ENCODE measurements at places on chromosomes 16 and 17.

- no peak for DNase-seq
These were observed 10.8 kb downstream of the IGFBP4 start for GRCh38 chr17:40453881-40454612.

- DNase-seq: no peak
These were observed at the start of gene CCDC182 for GRCh38 chr17:57745242-57745641. Gene CCDC182 (minus strand): TSS chr17:57745299. CDS start chr17:57745272, 27 bp downstream.

DNA sequence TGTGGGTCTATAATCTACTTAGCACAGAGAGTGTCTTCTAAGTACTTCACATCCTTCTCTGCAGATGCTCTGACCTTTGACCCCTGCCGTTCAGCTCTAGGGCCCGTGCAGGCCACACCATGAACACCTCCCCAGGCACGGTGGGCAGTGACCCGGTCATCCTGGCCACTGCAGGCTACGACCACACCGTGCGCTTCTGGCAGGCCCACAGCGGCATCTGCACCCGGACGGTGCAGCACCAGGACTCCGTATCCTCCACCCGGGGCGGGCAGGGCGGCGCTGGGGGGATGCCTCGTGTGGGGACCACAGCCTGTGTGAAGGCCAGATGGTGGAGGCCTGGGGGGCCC lies 686 bp downstream of the MLST8 start:
- no peak for DNase-seq

DNA sequence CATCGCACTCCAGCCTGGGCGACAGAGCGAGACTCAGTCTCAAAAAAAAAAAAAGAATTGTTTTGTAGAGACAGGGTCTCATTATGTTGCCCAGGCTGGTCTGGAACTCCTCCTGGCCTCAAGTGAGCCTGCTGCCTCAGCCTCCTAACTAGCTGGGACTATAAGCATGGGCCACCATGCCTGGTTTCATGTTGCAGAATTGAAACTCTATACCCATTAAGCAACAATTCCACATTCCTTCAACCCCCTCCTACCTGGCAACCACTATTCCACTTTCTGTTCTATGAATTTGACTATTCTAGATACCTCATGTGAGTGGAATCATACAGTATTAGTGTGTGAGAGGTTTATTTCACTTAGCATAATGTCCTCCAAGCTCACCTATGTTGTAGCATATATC lies 24.5 kb downstream of the RNF135 start:
- no peak for DNase-seq
